Activated CD4-positive, alpha-beta T cell treated with anti-CD3 and anti-CD28 coated beads, Interleukin-2, amount 50 U/mL, for 4 hours (primary cell): ENCODE measurements at places on chromosomes 1 and 21.
A peak's percentile ranks its signal among the peaks of the same experiment; 100 is the strongest.

DNA sequence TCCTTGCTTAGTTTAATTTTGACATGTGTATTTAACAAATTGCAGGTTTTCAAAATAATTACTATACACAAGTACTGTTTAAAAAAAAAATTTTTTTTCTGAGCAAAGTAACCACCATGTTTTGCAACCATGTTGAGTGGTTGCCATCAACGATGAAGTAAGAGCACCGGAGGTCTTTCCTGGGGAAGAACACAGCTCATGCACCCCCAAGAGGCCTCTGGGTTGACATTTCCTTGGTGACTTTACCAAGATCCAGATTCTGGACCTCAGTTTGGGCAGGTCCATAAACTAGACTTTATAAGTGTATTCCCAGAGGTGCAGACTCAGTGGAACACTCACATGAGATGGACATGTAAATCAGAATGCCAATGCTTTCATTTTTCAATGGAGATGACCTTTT, 36.8 kb upstream of the RALGPS2 start:
- no peak for DNase-seq

DNA sequence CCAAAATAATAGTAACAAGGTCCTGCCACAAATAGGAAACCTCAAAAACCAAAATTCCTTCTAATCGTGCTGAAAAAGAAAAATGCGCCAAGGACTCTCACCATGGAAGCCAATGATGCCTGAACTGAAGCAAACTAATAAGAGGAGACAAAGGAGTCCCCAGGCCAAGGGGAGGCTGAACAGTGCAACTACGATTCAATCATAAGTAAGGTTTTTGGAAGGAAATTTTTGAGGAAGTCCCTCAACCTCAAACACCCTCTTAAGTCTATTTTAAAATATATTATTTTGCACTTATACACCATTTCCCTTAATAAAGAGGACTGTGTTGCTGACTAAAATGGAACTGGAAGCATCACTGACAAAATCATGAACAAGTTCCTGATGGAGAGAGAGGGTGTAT, 1.7 kb upstream of the ARHGAP29 start:
- no peak for DNase-seq

DNA sequence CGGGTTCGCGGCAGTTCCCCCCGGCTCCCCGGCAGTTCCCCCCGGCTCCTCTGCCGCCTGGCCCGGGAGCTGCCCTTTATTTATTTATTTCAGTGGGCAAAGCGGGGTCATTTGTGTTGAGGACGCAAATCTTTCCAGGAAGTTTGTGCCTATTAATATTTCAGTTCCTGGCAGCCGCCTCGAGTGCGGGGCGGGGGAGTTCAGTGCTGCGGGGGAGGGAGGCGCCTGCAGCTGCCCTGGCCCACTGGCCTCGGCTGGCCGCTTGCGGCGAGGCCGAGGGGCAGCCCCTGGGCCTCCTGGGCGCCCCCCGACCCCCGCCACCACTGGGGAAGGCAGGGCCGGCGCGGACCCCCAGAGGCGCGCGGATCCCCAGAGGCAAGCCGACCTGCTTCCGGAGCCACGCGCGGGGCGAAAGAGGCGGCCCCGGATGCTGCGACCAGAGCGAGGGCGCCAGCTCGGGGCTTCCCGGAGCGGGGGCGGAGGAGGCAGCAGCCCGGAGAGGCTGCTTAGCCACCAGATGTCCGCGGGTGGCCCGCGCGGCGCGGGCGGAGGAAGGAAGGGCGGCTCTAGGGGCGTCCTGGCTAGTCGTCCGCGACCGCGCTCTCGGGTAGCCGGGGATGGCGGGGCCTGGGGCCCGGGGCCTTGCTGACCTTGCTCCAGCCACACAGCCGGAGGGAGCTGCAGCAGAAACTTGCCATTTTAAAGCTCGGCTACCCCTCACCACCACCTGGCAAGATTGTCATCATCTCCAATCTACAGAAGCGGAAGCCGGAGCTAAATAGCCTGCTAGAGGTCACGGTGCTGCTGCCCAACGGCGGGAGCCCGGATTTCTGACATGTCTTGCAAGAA, 48.0 kb downstream of the H3-3A start:
- DNase-seq: peak; percentile 18

GRCh38 chr1:19387045-19387467, 74.9 kb downstream of the SLC66A1 start:
- DNase-seq: no peak

GRCh38 chr1:197415221-197415620, 147.2 kb downstream of the CRB1 start:
- DNase-seq: no peak

GRCh38 chr1:18282851-18283600, 175.4 kb downstream of the IGSF21 start:
- DNase-seq: no peak

GRCh38 chr1:197156692-197157091, 10.2 kb upstream of the ASPM start:
- DNase-seq: no peak

- DNase-seq: no peak
Observed at GRCh38 chr1:206937425-206937824, 8.8 kb downstream of the PIGR start.

- no peak for DNase-seq
Observed at GRCh38 chr1:166905900-166906299, 29.8 kb upstream of the TADA1 start.

DNA sequence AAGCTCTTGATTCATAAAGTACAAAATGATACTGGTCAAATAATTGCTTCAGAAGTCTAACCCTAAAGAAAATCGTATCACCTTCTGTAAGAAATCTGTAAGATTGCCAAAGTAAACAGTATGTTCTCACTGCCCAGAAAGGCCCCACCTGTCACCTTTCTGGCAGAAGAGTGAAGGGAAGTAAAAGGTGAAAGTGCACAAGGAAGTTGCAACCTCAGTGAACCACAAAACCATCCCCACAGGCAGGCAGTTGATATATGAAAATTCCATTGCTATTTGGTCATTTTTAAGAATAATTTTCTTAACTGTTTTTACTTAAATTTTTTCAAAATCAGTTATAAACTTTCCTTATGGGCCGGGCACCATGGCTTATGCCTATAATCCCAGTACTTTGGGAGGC, 48.5 kb upstream of the FBXO28 start:
- no peak for DNase-seq

DNA sequence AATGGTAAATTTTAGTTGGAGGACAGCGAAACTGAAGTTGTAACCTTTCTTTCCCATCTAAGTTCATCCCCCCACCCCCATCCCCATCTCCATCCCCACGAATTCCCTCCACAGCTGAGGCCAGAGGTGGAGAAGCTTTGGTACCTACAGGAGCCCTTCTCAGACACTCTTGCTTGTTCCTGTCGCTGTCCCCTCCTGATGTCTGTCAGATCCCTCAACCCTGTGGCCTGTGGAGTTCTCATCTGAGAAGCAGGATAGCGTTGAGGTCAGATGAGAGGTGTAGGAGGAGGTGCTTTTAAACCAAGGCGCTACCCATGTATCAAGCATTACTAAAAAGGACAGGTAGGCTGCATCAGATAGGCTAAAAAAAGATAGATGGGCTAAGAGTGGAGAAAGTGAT, 769 bp downstream of the NTPCR start:
- DNase-seq: no peak

GRCh38 chr1:157189096-157189495, 50.9 kb upstream of the ETV3 start:
- no peak for DNase-seq

GRCh38 chr1:5142389-5142788, 488.0 kb downstream of the AJAP1 start:
- DNase-seq: no peak

GRCh38 chr1:176566004-176566975, 103.3 kb downstream of the PAPPA2 start:
- no peak for DNase-seq

DNA sequence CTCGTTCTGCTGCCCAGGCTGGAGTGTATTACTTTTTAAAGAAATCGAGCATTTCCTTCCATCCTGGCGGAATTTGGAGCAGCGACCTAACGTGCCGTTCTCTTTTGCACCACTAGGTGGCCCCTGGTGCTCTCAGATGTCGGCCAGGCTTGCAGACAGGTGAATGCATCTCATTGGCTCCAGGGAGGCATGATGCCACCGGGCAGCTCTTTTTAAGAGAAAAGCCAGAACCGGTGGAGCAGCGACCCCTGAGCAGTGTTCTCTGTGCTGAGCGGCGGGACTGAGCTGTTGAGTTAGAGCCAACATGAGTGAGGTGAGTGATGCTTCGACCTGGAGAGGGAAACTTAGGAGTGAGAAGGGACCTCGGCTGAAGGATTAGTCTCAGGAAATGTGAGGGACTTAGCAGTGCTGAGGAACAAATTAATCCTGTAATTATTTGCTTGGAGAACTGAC, at the start of gene PCP4:
Gene PCP4, plus strand, starts transcription at position 241 of the 453 bp plus-strand sequence. Its CDS starts 64 bp downstream, at position 305.
- DNase-seq: no peak

DNA sequence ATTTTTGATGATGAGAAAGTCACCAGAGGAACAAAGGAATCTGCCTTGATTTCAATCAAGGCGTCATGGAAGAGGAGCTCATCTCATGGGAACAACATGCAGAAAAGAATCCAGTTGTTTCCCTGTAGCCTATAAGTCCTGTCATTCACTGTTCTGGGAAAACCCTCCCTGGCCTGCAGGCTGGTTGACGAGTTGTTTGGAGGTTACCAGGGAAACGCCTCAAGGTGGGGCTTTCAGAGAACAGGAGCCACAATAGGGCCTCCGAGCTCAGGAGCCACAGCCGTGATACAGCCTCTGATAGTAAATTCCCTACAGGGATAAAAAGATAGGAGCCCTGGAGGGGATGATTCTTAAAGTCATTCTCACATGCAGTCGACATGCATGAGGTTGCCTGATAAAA, 135.2 kb downstream of the PSMG1 start:
- DNase-seq: no peak

DNA sequence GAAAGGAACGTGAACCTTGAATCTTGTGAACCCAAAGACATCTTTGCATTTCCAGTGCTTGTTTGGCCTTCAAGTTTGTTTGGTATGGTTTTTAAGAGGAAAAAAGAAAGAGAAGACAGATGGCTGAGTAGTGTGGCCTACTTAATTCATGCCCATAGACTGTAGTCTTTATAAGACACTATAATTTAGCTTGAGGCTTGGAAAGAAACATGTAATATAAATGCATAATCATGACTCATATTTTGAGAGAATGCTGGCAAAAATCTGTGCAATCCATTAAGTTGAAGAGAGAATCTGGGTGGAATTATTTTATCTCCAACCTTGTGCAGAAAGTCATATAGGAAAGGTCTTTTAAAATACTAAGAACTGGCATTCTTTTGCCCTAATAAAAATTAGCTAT, 179.3 kb downstream of the SIPA1L2 start:
- DNase-seq: no peak

DNA sequence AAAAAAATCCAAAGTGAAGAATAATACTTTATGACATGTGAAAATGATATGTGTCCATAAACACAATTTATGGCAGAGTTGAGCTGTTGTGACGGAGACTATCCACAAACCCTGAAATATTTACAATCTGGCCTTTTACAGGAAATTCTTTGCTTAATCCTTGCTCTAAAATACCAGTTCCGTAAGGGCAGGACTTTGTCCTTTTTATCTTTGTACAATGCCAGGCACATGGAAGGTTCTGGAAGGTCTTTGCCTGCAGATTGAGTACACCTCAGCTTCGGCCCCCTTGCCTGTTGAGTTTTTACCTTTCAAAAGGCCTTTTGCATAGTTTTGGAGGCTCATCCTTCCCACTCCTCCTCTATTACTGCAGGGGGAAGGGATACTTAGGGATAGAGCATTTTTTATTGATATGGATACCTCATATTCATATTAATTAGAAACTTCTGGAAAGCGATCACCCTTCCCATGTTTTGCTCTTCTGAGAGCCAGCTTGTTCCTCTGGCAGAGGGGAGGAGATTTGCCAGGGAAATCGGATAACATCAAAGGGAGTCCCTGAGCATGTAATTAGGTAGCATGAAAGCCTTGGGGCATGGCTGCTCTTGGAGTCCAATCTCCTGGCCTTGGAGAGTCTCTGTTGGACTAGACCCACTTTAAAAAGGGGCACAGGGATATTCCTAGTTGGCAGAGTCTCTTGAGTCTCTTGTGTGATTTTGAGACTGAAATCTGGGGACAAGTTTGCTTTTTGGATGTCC, 217.1 kb downstream of the KCNJ6 start:
- no peak for DNase-seq

- DNase-seq: no peak
Observed at GRCh38 chr1:88608139-88608943, 75.7 kb upstream of the PKN2 start.

- DNase-seq: no peak
Observed at GRCh38 chr1:185435696-185436379, 118.8 kb upstream of the IVNS1ABP start.

GRCh38 chr1:202004711-202005110, 5.7 kb upstream of the ELF3 start:
- DNase-seq: no peak

DNA sequence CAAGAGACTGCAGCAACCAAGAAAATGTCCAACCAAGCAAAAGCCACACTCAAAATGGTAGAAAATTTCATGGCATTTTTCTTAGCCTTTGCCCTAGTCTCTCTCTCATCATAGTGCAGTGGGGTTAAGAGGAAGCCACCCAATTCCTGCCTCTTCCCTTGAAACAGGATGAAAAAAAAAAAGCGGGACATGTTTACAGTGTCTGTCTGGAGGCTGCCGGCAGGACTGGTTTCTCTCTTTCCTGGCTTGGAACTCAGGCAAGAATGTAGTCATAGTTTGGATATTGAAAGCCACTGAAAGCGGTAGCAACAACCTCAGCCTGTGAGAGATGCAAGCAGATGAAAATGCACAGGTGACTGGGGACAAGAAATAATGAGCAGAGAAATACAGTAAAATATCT, 13.3 kb upstream of the TNFSF18 start:
- no peak for DNase-seq

DNA sequence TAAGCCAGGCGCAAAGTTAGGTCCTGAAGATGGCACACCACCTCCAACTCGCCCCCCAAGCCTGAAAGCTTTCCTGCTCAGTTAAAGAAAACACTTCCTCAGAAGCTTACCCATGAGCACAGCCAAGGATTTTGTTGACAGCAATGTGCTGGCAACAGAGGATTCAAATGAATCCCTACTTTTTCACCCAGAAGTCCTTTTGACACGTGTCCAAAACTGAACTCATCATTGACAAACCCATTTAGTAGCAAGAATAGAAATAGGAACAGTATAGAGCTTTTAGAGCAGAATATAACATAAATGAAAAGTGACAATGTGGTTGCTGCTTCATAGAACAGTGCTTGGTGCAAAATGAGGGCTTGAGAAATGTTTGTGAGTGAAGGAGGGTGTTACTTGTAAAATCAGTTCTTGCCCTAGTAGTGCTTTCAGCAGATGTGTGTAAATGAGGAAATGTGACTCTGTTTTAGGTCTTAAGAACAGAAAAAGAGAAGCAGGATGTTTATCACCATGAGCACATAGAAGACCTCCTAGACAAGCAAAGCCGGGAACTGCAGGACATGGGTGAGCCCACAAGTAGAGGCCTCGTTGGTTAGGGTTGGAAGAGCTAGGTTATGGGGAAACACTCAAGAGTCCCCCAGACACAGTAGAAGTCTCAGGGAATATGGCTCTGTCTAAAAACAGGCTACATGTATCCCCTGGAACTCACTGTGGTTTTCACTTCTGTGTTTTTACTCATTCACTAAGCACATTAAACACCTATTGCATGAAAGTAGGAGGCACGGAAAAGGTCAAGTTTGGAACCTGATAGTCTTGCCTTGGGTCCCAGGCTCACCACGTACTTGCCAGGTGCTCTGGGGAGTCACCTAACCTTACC, 48.6 kb upstream of the TMEM125 start:
- DNase-seq: no peak

GRCh38 chr1:165420655-165421054, 24.3 kb downstream of the RXRG start:
- no peak for DNase-seq
